ENCODE measurements at places on chromosomes 7 and 10.

DNA sequence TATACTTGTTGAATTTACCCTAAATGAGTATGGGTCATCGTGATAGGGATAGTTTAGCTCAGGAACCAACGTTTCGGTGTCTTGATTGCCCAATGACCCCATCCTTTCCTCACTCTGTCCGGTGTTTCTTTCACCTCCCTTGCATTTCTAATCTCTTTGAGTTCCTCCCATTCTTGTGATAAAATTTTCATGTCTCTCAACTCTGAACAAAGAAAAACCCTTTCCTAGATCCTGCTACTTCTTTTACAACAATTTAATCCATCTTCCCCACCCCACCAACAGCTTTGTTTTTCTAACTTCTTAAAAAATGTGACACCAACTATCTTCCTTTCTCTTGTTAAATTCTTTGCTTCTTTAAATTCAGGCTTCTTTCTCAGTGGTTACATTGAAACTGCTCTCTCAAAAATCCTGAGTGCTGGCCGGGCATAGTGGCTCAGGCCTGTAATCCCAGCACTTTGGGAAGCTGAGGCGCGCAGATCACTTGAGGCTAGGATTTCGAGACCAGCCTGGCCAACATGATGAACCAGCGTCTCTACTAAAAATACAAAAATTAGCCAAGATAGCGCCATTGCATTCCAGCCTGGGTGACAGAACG lies 130.3 kb upstream of the MINDY3 start:
- no peak for DNase-seq

GRCh38 chr10:44706745-44707144 lies 204.4 kb upstream of the TMEM72 start:
- DNase-seq: no peak

DNA sequence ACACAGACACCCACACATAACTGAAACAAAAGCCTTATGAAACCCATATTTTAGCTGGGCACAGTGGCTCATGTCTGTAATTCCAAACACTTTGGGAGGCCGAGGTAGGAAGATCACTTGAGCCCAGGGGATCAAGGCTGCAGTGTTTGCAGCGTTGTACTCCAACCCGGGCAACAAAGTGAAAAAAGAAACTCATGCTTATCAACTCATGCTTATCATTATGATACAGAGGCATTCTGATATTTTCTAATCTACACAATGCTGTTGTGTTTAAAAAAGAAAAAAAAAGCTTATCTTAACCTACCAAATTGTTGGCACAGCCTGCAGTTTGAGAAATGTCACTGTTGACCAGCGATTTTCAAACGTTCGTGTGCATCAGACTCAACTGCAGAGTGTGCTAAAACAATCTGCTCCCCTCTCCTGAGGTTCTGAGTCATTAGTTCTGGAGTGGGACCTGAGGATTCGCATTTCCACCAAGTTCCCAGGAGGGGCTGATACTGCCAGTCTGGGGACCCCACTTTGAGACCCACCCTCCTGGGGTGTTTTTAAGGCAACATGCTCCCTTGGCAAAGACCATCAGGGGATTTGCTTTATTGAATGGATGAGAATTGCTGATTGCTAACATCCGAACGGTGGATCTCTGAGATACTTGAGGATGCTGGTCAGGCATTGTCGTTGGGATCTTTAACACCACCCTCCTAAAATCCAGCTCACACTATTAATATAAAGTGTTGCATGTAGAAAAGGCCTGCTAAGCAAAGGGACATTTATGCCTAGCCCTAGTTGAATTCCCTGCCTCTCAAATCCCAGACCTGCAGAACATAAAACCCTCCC lies 16.2 kb downstream of the CHST3 start:
- DNase-seq: no peak

DNA sequence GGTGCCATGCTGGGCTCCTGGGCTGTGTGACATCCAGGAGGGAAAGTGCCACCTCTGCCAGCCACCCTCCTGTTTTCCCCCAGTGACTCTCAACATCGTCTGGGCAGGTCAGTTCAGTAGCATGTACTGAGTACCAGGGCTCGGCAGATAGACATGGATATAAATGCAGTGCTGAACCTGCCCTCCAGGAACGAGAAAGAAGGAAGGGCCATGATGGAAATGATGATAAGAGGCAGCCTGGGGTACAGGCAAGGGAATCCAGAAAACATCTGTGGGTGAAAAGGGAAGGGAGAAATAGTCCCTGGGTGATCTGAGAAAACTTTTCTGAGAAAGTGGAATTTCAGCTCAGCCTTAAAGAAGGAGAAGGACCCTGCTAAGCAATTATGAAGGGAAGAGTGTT lies 12.1 kb downstream of the CNNM1 start:
- no peak for DNase-seq

- no peak for DNase-seq
Measured at GRCh38 chr10:22712211-22712955, 2.0 kb downstream of the PIP4K2A start.

GRCh38 chr10:33022090-33022489 lies 64.1 kb upstream of the ITGB1 start:
- no peak for DNase-seq

DNA sequence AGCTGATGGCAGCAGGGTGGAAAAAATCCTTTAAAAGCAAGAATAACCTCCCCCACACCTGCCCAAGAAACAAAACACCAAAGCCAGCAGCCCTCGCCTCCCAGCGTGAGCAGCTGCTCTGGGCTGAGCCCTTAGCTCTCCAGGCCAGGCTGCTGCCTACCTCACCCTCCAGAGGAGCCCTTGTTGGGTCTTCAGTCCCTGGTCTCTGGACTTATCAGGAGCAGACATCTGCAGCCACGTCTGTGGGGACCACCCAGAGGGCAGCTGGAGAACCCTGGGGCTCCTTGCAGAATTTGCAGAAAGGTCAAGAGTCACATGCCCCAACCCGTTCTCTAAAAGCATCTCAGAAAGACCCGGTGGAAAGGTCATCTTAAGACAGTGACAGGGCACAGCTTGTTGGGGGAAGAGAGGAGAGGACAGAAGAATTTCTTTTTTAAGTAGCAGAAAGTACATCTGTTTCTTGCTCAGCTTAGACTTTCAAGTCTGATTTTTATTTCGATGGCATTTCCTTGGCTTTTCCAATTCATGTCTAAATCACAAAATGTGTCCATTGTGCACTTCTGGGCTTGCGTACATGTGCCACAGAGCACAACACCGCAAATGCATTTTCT lies 425.7 kb upstream of the NFE2L3 start:
- no peak for DNase-seq

DNA sequence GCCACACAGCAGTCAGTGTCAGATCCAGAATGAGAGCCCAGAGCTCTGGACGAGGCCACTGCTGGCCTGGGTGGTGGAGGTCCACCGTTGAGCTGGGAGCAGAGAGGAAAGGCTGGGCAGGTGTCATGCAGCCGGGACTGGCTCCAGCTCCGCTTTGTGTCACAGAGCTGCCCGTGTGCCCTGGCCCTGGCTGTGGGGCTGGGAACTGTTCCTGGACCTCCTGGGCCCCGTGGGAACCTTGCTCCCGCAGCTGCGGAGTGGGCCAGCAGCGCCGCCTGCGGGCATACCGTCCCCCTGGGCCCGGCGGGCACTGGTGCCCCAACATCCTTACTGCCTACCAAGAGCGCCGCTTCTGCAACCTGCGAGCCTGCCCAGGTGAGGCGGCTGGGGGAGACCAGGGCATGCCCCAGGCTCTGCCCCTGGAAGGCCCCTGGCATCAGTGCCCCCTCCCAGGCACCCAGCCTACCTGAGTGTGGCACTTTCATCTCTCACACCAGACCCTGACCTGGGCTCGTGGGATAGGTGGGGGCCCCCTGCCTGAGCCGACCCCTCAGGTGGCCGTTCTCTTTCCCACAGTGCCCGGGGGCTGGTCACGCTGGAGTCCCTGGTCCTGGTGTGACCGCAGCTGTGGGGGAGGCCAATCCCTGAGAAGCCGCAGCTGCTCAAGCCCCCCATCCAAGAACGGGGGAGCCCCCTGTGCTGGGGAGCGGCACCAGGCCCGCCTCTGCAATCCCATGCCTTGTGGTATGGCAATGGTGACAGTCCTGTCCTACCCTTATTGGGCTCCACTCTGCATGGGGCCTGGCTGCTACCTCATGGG lies 18.8 kb upstream of the ZNF862 start:
- DNase-seq: no peak

DNA sequence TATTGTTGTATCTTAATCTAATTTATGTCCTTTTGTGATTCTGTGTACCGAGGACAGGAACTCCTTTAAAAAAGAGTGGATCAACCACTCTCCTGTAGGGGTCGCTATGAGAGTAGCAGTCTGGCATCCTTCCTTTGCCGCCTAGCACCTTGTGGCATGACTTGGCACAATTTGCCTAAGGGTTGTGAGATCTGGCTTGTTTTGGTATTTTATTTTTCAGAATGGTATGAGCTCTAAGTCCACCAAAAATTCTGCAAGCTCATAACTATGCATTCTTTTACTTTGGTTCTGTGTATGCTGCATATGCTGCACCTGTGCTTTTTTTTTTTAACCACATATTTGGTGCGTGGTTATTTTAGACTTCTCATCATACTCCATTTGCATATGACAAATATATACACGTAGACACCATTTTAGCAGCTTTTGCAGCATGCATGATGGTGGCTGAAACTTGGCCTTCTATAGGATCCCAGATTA lies 112.8 kb downstream of the CDK14 start:
- DNase-seq: peak; percentile 63

GRCh38 chr10:77700086-77700485 lies 62.5 kb upstream of the KCNMA1 start:
- no peak for DNase-seq

GRCh38 chr10:105268961-105269360 lies 627.9 kb downstream of the SORCS3 start:
- no peak for DNase-seq

DNA sequence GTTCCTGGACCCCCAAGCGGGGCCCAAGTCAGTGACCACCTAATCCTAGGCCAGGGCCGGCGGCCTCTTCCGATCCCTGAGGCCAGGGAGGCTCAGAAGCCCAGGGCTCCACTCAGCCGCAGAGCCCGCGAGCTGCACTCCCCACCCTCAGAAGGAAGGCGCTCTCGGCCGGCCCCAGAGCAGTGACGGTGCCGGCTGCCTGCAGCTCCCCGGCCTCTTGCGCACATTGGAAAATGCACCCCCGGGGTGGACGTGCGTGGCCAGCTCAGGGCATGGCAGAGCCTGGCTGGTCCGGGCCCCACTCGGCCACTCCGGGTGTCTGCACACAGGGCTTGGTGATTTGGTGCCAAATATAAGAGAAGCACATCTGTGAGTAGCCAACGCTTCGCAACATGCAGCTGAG lies 269.1 kb downstream of the PTPRN2 start:
- no peak for DNase-seq

DNA sequence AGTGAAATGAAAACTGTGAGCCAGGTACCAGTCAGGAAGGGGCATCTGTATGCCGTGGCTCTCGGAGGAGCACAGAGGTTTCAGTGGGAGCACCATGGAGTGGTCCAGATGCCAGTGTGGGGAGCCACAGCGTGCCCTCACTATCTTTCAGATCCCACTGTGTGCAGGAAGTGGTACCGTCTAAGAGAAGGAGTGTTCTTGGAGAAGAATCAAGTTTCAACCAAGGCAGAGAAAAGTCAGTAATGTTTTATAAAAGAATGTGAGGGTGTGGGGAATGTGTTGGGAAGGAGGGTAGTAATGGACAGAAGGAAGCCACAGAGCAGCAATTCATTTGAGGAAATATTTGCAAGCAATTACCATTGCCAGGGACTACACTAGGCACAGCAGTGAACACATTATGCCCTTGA lies 35.6 kb downstream of the PRKAR2B start:
- DNase-seq: no peak

DNA sequence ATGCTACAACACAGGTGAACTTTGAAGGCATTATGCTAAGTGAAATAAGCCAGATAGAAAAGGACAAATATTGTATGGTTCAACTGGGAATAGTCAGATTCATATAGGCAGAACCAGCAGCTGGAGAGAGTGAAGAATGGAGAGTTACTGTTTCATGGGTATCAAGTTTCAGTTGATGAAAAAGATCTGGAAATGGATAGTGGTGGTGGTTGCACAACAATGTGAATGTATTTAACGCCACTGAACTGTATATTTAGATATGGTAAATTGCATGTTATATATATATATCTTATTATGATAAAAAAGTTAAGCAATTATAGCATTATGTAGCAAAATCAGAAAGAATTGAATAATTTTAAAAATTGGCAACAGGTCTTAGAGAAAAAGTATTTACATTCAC lies 3.9 kb downstream of the LMBR1 start:
- no peak for DNase-seq

DNA sequence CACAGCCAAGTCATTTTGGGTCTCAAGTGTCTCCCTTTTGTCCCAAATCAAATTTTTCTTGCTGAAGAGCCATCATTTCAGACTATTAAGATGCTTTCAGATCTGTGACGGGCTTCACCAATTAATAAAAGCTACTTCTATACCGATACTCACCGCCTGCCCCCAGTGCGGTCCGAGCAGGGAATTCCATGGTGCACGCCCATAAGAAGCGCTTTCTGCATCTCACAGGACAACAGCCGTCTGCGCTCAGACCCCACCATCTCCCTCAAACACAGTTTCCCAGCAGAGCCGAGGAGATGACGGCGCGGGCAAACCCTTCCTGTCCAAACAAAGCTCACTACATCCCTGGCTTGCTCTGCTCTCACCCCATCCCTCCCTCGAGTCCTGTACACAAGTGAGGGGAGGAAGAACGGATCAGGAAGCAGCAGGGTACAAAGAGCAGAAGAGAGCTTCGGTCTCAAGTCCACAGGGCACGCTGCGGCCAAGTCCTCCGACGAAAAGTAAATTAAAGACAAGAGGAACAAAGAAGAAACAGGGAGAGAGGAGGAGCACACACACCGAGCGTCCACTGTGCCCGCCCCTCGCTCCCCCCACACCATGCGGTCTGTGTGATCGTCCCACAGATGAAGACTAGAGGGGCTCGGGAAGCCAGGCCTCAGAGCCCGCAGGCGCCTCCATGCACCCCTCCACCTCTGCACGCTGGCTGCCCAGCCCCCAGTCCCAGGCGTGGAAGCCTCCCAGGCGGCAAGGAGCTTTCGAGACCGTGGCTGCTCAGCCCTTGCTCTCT lies 121.9 kb downstream of the MAD1L1 start:
- no peak for DNase-seq

DNA sequence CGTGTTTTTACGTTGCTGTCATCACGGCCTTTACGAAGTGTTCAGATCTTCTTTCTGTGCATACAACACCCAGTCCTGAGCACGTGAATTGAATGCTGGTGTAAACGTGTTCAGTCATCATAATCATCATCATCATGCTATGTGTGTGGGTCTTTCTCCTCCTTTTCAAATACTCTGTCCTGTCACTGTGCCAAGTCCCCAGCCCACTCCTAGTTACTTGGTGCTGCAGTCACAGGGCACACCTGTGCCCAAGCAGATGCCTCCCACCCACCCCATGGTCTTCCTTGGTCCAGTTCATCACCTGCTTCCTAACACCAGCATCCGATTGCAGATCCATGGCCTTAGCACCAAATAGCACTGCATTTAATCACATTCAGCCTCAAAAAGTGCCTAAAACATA lies 78.6 kb upstream of the MGMT start:
- DNase-seq: no peak

GRCh38 chr7:9125246-9125645 lies 691.8 kb downstream of the NXPH1 start:
- no peak for DNase-seq

Measured in HAP-1 (cell line).